ENCODE measurements at places on chromosomes 2 and 18.

DNA sequence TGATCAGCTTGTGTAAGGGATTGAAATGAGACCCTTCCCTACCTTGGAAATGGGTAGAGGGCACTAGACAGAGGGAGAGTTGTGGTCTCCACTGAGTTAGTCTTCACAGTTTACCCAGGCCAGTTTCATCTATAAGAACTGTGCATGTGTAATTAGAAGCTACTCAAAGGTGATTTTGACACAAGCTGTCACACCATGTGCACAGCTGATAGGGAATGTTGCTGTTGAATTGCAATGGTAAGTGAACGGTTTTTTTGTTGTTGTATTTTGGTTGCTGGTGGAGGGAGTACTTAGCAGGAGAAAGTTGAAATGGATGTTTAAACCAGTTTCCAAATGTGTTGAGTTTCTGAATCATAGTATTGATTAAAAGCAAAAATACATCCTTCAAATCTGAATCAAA, 168.9 kb downstream of the LCLAT1 start:
- DNase-seq, result no peak

DNA sequence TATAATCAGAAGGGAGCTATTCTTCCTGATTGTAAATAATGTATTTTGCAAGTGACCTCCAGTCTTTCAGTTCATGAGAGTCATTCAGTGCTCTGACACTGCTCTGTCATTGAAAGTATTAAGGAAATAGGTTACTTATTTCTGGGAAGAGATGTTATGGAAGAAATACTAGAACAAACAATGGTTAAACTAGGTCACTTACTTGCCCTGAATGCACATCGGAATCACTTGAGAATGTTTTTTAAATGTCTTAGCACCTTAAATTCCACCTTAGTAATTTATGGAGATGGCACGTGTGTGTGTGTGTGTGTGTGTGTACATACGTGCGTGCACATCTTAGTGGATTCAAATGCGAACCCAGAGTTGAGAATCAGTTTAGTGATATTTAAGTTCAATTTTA, 126.6 kb upstream of the KCNH7 start:
- DNase-seq, result no peak

DNA sequence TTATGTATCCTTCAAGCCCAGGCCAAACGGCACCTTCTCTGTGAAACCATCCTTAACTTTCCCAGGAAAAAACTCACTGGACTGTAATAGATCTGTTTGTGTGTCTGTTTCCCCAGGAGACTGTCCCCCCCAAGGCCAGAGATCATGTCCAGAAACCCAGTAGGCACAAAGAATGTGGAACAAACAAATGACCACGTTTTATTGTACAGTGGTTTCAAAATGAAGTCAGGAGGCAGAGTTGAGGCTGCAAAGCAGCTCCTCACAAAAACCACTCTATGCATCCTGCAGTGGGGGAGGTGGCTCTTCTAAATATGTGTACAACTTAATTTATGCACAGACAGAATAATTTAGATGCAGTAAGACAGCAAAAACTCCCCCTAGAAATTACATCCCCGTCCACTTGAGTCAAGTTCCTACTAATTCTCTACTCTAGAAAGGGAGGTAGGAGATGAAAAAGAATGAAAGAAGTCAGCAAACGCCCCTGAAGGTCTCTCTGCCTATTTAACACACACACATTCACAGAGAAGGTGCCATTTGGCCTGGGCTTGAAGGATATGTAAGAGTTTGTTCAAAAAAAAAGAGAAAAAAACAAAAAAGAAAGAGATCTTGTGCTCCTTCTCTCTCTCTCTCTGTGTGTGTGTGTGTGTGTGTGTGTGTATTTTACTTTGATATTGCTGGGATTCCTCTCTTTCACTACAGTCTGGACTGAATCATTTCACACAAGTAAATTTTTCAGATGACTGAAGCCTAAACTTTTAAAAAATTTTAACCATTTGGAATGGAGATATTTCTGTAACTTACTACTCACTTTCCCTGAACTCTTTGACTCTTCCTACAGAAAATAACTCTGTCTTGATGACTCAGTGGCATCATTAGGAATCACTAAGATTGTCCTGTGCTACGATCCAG, 19.5 kb downstream of the BCL2 start:
- DNase-seq, result no peak

DNA sequence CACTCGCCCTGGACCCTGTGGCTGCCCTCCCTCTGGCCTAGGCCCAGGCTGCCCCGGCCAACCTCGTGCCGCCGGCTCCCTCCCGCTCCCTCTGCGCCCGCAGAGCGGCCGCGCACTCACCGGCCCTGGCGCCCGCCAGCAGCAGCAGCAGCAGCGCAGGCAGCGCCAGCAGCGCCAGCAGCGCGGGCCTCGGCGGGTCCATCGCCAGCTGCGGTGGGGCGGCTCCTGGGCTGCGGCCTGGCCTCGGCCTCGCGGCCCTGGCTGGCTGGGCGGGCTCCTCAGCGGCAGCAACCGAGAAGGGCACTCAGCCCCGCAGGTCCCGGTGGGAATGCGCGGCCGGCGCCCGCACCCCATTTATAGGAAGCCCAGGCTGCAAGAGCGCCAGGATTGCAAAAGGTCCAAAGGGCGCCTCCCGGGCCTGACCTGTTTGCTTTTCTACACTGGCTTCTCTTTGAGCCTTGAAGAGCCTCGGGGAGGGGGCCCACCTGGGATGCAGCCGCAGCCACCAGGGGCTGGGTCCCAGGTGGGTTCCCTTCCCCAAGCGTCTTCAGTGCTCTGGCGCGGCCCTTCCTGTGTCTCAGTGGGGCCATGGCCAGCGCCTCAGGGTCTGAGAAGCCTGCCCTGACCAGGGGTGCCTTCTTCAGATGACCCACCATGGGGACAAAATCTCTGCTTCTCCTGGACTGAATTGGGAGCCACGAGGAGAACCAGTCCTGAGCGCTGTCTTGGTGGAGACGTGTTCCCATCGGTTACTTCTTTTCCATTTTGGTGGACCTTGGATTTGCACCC, at the start of gene APOB:
APOB (minus strand) TSS at position 330 of the 789 bp plus-strand sequence; CDS start at position 202, 128 bp downstream.
- DNase-seq, result no peak

DNA sequence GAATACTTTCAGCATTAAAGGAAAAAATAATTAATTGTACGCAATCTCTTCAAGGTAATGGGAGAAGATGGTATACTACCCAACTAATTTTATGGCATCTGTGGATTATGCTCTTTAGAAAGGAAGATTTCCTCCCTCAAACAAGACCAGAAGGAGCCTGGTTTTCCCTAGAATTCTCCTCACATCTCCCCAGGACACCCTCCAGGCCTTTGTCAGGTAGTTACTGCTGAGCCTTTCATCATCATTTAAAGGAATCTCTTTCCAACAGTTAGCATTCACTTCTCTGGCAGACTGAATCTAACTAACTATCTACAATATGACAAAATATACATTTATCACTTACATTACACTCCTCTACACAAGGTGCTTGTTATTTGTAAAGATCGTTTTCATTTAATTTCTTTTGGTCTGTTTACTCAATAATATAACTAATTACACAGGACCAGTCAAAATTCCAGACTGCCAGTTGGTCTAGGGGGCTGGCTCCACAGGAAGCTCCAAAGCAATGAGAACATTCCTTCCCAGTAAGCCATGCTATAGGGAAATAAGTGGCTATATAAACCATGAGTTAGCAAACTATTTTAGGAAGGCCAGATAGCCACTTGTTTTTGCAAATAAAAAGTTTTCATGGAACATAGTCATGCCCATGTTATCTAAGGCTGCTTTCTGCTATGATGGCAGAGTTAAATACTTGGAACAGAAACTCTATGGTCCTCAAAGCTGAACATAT, 19.1 kb downstream of the ZNF24 start:
- DNase-seq, result no peak

DNA sequence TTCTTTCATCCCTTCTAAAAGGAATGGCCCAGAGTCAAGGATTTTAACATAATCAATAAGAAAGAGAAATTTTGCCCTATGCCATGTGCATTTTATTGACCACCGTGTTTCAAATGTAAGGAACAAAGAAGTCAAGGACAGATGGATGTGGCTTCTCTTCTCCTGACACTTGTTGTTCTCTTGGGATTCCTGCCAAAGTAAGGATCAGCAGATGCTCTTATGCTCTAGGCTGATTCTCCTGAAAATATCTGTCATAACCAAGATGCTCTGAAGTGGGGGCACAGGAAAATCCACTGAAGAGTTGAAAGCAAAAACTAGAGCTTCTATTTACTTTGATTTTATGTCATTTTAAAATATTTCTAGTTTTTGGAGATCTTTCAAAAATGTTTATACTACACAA, 72.9 kb upstream of the SYT4 start:
- no peak for DNase-seq

GRCh38 chr2:5479265-5479928, 212.8 kb upstream of the SOX11 start:
- DNase-seq, result no peak

- DNase-seq, result no peak
Observed at GRCh38 chr2:239164335-239164871, 236.4 kb downstream of the HDAC4 start.

DNA sequence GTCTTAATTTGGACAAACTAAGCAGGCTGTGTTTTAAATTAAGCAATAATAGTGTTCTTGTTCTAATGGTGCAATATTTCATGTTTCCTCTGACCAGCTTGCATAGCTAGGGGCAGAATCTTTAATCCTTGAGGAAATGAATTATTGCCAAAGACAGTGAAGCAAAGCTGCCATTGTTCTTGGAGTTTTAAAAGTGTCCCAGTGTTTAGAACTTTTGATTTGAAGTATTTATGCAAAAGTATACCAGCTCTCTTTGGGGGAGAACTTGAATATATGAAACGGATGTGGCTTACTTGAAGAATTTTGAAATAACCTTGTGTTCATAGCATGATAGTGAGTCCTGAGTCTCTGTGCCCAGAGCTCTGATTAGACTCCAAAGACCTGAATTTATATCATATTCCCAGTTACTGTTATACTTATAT, 33.4 kb downstream of the ITGA6 start:
- DNase-seq, result no peak

GRCh38 chr18:12818243-12818642, 65.8 kb downstream of the PTPN2 start:
- DNase-seq, result no peak

DNA sequence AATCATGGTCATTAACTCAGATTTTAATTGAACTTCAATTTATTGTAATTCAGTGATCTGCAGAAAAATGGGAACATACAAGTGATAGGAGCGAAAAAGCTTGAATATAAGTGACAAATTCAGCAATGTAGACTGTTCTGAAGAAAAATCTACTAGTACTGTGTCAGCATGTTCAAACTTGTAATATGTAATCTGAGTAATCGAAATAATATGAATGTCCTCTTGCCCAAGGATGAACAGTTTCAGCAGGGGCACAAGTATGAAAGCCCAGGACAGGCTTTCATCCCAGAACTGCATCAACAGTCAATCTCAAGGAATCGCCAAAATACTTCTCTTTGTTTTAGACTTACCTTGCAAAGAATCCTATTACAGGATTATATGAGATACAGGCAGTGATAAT, 1110.5 kb downstream of the LRP1B start:
- DNase-seq, result no peak

GRCh38 chr2:105257981-105258380, 16.4 kb downstream of the GPR45 start:
- no peak for DNase-seq

- DNase-seq, result no peak
Observed at GRCh38 chr2:128310094-128310716, 8.5 kb downstream of the HS6ST1 start.

DNA sequence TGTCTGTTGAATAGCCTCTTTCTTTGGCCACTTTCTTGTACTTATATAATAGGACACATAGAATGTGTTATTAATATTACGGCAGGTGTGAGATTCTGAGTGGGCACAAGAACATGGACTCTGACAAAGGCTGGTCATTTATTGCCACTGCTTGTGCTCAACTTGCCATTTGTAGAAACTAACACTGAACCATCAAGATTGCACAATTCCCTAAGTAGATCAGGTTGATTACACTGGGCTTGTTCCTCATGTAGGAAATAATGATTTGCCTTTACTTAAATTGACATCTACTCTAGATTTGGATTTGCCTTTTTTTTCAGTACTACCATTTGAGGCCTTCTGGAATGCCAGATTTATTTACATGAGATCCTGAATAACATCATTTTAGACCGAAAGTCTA, 342.7 kb upstream of the CWC22 start:
- DNase-seq, result no peak

GRCh38 chr2:127153691-127154158, 46.8 kb upstream of the BIN1 start:
- DNase-seq, result peak; percentile 4

DNA sequence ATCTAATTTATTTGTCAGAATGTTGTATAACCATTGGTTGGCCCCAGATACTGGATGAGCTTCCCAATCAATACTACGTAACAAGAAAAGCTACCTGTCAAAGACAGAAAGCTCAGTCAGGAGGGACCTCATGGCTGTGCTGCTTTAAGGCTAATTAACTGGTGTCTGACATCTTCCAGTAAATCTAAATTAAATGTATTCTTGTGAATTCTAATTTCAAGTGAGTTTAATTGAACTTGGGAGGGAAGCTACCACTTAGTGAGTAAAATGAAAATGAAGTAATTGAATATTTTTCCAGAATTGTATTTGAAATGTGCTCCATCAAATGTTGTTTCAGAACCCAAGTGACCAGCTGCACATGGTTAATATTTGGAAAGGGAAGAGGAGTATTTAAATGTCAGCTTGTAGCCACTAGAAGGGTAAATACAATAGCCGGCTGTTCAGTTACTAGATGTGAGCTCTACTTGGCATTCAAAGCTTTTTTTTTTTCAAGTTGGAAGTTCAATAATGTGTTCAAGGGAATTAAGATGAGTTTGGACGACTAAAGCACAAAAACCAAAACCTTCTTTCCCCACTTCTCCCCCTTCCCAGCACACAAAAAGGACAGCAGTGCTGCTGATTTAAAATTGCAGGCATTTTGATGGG, 62.0 kb downstream of the GPR39 start:
- no peak for DNase-seq

GRCh38 chr2:3172265-3172935, 205.2 kb downstream of the EIPR1 start:
- DNase-seq, result no peak

- no peak for DNase-seq
Observed at GRCh38 chr18:43648002-43648401, 370.7 kb upstream of the SYT4 start.

DNA sequence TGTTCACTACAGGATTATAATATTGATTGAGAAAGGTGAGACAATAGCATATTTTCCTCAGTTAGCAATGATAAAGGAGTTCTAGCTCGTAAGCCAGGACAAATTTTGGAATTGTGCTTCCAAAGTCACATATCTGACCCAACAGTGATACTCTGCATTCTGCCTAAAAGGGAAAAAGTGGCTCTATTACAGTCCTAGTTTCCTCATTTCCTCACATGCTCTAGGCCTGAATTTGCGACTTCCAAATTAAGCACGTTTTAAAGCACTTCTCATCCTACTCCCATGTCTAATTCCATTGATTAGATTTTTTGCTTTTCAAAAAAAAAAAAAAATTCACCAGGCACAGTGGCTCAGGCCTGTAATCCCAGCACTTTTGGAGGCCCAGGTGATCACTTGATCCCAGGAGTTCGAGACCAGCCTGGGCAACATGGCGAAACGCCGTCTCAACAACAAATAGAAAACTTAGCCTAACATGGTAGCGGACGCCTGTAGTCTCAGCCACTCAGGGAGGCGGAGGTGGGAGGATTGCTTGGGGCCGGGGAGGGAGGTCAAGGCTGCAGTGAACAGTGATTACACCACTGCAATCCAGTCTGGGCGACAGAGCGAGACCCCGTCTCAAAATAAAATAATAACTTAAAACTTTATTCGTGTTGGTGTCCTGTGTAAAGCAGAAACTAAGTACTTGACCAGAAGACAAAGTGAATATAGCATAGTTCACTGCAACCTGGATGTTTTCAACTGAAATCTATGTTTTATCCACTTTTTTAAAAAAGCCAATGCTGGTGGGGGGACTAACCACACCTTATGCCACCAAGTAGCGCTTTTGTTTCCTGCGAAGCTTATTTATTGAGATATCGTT, 1.5 kb downstream of the ESCO1 start:
- DNase-seq, result peak; percentile 21

GRCh38 chr18:21894619-21895367, 154.2 kb downstream of the MIB1 start:
- no peak for DNase-seq
